HCT116 (cell line): ENCODE measurements at places on chromosomes 11 and 22.

GRCh38 chr11:122808478-122808869, 29.8 kb upstream of the CRTAM start:
- no peak for DNase-seq

- DNase-seq: no peak
Measured at GRCh38 chr11:120540744-120541465, 29.4 kb downstream of the GRIK4 start.

- no peak for DNase-seq
Measured at GRCh38 chr22:30185129-30185528, 61.4 kb downstream of the LIF start.

DNA sequence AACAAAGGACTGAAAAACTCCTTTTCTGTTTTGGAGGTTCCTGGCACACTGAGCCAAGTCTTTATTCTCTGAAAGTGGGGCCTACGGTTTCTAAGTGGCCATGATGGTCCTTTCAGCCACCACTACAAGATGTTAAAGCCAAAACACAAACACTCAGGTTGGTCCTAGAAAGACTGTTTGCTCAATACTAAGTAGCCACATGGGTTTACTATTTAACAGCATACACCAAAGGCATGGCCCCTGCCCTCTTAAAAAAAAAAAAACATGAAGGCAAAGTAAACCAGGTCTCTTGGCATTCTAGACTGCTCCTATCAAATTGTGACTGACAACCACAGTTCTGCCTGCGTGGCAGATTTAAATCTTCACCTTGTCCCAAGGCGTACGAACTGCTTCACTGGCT, 123.6 kb upstream of the BID start:
- DNase-seq: no peak
